DMS153 (cell line): ENCODE measurements at places on chromosomes 2 and 18.

- DNase-seq = peak; percentile 58
Measured at GRCh38 chr18:76756531-76757253, 65.7 kb upstream of the ZNF236 start.

DNA sequence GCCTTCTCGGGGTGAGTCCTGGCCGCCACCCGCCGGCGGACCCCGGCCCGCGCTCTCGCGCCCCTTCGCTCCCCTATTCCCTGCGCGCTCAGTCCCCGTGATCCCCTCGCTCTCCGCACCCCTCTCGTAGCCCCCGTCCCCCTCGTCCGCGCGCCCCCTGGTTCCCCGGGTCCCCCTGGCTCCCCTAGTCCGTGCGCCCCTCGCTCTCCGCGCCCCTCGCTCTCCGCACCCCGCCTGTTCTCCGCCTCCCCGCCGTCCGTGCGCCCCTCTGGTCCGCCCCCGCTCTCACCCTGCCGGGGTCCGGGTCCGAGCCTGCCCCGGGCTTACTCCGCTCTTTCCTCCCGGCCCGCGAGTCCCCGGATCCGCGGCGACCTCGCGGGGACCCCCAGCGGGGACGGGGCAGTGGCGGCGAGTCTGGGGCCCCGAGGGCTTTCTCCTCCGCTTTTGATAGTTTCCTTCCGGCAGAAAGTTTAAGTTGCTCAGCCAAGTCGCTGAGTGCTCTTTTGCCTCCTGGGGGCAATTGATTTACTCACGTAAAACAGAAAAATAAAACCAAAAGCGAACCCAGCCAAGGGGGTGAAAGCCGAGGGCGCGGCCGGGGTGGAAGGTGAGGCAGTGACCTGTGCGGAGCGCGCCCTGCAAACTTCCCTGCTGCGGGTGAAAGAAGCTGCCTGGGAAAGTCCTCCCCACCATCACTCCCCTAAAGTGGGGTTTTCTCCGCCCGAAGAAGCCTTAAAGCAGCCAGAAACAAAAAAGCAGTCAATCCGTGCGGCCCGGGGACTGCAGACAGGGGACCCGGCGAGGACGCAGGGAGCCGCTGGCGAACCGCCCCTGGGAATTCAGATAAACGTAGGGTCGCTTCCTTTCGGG, 568 bp downstream of the RAB31 start:
- no peak for DNase-seq

- DNase-seq = no peak
Measured at GRCh38 chr2:8657423-8658062, 24.3 kb upstream of the ID2 start.

GRCh38 chr18:46334868-46335281, 230.7 kb downstream of the HAUS1 start:
- no peak for DNase-seq

- DNase-seq = no peak
Measured at GRCh38 chr2:11550302-11550701, 16.5 kb downstream of the GREB1 start.

DNA sequence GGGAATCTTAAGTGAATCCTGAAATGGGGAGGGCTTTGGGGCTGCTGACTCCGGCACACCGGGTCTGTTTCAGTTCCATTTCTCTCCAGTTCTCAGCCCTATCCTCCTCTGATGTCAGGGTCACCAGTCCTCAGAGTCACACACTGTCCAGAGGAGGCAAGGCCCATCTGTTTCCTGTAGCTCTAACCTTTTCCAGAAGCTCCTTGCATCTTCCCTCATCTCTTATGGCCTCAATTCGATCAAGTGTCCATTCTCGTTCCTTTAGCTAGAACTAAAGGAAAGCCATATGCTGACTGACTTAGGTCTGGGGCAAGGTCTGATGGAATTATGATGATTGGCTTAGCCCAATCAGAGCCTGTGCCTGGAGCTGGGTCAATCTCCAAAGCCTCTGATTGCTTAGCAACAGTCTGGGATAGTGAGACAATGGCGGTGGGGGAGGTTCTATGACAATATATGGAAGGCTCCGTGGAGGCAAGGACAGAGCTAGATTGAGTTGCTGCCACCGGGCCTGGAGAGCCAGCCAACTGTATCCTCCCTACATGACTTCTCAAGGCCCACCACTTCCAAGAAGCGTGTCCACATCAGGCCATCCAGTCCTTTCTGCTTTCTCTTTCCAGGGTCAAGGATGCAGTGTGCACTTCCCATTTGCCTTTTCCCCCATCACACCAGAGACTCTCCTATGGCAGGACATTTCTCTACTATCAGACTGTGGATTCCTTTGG, 5.2 kb downstream of the ANKRD53 start:
- no peak for DNase-seq

DNA sequence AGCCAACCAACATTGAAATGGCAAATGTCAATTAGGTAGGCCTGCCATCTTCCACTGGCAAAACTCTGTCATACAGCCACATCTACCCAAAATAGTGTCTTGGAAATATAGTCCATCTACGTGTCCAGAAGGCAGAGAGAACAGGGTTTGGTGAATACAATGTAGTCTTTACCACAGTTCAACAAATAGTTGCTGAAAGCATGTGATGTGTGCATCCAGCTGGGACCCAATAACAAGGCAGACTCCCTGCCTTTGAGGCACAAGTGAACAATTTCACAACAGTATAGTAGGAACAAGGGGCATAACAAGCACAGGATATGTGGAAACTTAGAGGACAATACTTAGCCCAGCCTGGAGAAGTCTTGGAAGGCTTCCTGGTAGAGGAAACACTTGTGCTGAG, 72.6 kb downstream of the EVA1A start:
- DNase-seq = no peak

DNA sequence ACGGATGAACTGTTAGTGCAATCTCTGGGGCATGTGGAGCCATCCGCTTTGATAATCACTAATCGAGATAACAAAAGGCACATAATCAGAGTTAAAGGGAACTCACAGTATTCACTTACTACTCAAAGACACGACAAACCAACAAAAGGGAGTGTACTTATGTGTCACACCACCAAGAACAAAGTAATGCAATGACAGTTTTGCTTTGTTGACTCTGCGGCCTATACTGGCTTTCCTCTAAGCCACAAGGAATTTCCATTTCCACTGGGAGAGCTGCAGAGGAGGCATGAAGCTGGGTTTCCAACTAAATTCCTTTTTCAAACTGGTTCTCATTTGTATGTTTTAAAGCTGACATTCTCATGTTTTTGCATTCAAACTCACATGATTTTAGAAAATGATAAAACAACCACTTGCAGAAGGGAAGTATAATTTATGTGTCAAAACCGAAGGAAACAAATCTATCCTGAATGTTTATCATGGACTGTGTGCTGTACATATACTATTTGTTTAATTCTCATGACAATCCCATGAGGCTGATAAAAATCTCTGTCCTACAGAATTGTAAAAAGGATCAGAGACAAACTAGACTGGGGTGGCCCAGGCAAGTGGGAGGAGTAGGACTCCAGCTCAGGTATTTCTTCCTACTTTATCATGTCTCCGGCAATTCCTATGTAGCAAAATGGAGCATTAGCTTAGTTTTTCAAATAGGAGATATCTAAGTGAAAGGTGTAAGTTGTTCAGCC, 149.6 kb upstream of the SMAD7 start:
- DNase-seq = no peak

DNA sequence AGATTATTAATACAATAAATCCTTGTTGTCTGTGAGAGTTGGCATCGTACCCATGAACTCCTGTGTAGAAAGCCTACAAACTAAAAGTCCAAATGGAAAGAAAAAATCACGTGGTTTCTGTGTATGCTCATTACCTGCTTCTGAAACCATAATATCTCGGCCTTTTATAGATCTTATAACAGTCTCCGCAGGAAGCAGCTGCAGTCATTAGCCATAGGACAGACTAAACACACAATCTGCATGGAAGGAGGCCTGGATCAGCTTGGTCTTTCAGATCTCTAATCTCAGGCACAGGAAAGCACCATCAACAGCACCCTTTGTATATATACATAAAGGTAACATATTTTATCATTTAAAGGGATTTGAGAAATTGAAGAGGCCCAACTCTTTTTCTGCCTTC, 508.9 kb upstream of the TCF4 start:
- DNase-seq = no peak

DNA sequence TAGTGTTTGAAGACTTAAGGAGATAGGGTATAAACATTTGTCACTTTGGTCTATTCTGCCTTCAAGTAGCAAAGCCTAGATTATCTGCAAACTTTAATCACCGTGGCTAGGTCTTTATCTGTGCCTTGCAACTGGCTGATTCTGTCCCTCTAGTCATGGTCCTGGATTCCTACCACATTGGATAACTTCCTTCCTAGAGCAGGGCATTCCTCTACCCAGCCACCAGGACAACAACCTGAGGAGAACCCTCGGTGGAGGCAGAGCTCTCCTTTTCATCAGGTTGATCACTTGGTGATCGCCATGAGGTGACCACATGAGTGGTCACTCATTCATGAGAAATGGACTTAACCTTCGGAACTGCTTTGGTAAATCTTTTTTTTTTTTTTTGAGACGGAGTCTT, 25.3 kb upstream of the PTPRM start:
- DNase-seq = no peak

DNA sequence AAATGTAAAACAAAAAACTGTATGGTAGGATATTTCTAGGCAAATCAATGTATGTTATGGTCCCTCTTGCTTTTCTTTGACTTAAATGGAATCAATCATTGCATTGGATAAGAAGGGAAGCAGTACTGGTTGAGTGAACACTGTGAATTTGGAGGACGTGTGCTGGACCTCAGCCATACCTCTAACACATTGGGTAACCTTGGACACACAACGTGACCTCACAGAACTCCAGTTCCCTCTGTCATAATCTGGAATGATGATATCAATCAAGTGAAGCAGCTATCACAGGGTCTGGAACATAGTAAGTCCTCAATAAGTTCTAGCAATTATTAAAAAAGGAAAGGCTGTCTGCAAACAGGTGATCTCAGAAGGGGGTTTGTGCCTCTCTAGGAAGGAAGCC, 474.9 kb upstream of the TCF4 start:
- DNase-seq = no peak

DNA sequence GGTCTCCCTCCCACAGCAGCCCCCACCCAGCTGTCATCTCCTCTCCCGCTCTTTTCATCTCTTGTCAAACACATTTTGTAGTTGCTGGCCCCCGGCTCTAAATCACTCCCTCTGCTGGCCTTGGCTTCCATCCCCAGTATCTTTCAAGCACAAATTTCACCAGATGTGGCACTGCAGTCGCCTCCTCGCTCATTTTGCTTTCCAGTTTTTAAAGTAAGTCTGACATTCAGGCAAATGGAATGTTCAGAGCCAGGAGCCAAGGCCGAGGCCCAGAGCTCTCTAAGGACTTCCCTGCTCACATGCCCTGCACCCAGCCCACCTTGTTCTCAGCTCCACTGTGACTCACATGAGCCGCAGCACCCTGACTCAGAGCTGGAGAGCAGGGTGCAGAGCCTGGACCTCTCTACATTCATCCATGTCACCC, 158.4 kb downstream of the GALNT14 start:
- no peak for DNase-seq

DNA sequence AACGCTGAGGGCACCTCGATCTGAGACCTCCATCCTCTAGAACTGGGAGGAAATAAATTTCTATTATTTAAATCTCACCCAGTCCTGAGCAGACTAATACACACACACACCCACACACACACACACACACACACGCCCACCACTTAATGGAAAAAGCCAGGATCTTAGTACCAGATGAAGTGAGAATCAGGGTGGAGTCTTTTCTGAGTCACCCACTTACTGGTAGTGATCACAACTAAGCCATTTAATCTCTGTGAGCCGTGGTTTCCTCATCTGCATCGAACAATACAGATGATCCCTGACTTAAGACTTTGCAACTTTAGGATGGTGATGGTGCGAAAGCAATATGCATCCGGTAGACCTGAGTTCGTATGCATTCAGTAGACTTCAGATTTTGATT, 18.6 kb downstream of the THNSL2 start:
- DNase-seq = no peak

GRCh38 chr2:55076721-55077120, 26.5 kb upstream of the RTN4 start:
- no peak for DNase-seq

DNA sequence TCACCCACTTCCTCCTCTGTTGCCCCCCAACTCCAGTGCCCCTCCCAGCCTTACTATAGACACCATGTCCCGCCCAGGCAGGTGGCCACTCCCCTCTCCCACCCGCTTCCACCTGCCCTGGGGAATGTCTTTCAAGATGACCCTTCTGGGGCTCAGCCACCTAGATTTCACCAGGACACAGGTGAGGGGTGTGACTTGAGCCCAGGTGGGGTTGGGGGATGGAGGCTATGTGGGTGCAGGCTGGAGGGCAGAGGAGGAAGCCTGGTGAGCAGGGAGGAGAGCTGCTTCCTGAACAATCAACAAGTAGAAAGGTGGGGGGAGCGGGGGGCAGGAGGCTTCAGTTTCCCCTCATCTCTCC, 8.7 kb downstream of the ADRA2B start:
- no peak for DNase-seq

DNA sequence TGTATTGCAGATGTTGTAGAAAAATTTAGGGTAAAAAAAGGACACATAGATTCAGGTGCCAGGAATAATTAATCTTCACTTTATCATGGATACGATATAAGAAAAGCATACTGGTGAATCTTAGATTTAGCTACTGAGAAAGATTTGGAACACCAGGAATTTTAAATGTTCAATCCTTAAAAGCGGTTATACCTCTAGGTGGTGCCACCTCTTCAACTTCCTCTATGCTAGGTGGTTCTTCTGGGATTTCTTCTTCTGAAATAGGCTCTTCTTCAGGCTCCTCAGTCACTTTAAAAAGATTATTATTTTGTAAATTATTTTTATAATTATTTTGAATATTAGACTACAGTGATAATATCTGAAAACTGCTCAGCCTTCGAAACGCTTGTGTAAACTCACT, 133.1 kb downstream of the TTN start:
- no peak for DNase-seq

GRCh38 chr2:33340280-33340679, 136.2 kb upstream of the RASGRP3 start:
- DNase-seq = no peak

GRCh38 chr2:151766437-151767153, 32.3 kb upstream of the NEB start:
- DNase-seq = no peak

DNA sequence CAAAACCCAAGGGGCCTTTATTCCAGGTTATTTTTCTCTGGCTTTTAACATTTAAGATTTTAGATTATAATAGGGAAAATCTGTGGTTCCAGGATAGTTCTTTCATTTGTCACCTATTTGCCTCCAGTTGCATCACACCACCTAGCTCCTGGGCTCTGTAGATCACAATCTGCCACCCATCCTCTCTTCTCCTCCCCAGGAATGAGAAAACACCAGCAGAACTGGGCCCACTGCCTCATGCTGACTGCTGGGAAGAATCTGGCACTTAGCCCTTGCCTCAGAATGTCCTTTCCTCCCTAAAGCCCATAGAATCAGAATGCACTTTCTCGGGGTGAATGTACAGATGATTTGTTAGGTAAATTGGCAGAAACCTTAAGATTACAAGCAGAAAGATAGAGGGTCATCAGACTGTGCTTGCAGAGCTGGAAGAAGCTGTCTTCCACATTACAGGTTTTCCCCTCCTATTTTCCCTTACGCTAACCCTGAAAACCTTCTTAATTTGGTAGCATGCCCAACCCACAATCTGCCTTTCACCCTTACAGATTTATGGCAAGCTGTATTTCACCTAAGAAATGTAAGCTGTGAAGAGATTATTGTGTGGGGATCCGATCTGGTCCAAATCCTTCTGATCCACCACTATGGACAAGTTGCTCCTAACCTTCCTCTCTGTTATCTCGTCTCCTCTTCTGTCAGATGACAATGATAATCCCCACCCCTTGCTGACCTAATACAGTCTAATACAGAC, 72.6 kb downstream of the LRRC30 start:
- no peak for DNase-seq

GRCh38 chr2:127415593-127416505, 2.4 kb upstream of the PROC start:
- DNase-seq = peak; percentile 63
